ENCODE measurements at places on chromosomes 5 and 9. TPM values are rescaled to one million over a fixed set of nuclear protein-coding genes. Genes with fewer than 3 reads are reported as not detected.

DNA sequence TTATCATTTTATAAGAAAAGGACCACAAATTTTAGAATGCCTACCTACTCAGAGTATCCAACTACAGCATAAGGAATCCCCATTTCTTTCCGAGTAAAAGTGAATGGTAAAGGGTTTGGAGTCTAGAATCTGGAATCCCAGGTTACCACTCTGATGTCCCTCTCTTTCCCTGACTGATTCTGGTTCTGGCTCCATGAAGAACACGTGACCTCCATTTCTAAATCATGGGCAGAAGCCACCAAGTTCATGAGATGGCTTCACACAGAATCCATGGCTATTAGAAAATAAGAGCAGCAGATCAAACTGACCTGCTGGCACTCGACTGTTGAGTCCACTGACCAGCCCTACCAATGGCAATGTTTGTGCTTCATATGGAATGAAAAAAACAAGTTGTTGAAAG, 40.7 kb downstream of the PFDN1 start:
- no peak overlapping the region for H3K4me3 ChIP-seq
- peak overlapping the region; percentile 77 for H3K27ac ChIP-seq

DNA sequence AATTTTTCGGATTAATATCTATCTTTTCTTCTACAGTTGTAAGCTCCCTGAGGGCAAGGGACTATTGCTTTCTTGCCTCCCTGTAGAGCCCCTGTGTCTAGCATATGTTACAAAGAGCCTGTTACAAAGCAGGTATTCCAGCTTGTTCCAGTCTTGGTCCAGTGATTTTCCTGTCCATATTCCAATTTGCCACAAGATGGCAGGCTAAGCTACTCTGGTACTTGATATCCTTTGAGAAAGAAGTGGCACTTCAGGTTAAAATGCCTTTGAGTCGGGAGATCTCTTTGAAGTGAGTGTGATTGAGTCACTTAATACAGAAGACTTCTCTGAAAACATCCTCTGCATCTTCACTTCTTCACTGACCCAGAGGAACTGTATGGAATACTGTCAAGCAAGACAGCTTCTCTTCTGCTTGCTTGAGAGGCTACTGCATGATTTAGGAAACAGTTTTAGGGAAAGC, 24.5 kb downstream of the CAVIN4 start:
- peaks cover 9% of the 10 kb centered on the region for H3K4me1 ChIP-seq
- H3K36me3 ChIP-seq = no peaks in the 10 kb centered on the region
- H3K4me3 ChIP-seq = no peak overlapping the region
- H3K27me3 ChIP-seq = no peaks in the 10 kb centered on the region
- no peak overlapping the region for H3K27ac ChIP-seq
- DNase-seq = no peak

- no peaks in the 10 kb centered on the region for H3K4me1 ChIP-seq
- H3K27me3 ChIP-seq = no peaks in the 10 kb centered on the region
- DNase-seq = no peak
Observed at GRCh38 chr9:87875831-87876545, 6.7 kb upstream of the SPATA31E1 start.

DNA sequence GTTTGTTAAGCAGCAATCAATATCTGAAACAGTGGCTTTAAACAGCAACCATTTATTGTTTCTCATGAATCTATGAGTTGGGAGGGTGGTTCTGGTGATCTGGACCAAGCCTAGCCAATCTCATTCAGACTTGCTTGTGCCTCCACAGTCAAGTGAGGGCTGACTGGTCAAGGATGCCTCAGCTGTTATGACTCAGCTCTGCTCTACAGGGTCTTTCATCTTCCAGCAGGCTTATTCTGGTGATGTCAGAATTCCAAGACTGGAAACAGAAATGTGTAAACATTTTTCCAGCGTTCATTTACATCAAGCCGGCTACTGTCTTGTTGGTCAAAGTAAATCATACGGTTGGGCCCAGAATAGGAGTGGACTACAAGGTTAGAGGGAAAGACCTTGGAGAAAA, 2.5 kb upstream of the PIP5K1B start:
- peaks cover 19% of the 10 kb centered on the region for H3K4me1 ChIP-seq
- H3K27me3 ChIP-seq = no peaks in the 10 kb centered on the region
- no peak for DNase-seq
- H3K36me3 ChIP-seq = no peaks in the 10 kb centered on the region

DNA sequence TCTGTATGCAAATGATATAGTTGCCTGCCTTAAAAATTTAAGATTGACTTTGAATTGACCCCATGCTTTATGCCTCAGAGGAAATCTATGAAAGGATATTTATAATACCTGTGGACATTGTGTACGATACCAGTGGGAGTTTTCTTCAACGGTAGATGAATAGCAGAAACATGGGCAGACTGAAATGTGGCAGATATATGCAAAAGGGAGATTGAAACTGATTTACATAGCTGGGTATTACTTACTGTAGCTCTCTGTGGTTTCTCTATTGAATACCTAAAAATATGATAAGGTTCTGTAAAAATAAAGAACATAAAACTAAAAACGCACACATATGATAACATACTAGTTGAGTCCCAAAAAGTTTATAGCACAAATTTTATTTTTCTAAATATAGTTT, 345.2 kb upstream of the PCSK5 start:
- H3K27me3 ChIP-seq = no peaks in the 10 kb centered on the region
- no peaks in the 10 kb centered on the region for H3K4me1 ChIP-seq
- DNase-seq = no peak
- no peaks in the 10 kb centered on the region for H3K36me3 ChIP-seq

DNA sequence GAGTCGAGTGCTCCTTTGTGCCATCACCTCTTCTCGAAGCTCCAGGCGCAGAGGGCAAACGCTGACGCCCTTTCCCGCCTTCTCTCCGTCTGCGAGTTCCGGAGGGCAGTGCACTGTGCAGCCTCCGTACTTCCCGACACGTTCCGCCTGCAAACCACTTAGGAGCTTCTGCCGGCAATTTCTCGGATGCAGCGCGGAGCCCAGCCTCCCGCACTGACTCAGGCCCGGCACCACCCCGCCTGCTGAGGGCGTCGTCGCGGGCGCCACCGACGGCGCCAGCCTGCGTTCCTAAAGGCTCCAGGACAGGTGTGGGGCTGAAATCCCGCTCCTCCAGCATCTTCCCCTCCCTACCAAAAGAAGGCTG, 9.3 kb upstream of the TRIM36 start:
- H3K4me3 ChIP-seq = no peak overlapping the region
- no peaks in the 10 kb centered on the region for H3K36me3 ChIP-seq
- peaks cover 15% of the 10 kb centered on the region for H3K4me1 ChIP-seq
- no peak for DNase-seq

- no peaks in the 10 kb centered on the region for H3K4me1 ChIP-seq
- H3K27ac ChIP-seq = peak overlapping the region; percentile 35
- peaks cover 15% of the 10 kb centered on the region for H3K36me3 ChIP-seq
- H3K27me3 ChIP-seq = no peaks in the 10 kb centered on the region
- no peak for DNase-seq
Observed at GRCh38 chr9:36332006-36332405, 68.1 kb downstream of the RNF38 start.

DNA sequence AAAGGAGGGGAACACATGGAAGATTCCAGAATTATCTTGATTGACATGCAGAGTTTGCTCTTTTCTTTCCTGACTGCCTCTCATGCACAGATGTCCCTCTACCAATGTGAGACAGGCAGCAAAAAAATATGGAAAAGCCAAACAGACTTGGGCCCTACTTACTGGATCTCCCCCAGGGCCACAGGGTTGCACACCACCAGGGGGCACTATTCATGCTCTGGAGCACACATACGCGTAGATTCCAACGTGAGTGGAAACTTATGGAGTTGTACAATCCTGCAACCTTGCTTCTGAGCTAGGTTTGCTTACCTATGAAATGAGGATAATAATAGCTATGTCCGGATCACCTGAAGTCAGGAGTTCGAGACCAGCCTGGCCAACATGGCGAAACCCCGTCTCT, 319.5 kb downstream of the ARHGEF28 start:
- H3K27ac ChIP-seq = no peak overlapping the region
- H3K4me1 ChIP-seq = no peaks in the 10 kb centered on the region
- H3K27me3 ChIP-seq = no peaks in the 10 kb centered on the region
- H3K4me3 ChIP-seq = no peak overlapping the region
- DNase-seq = no peak

GRCh38 chr5:179421144-179421901, 76.1 kb upstream of the ADAMTS2 start:
- no peak overlapping the region for H3K27ac ChIP-seq
- H3K27me3 ChIP-seq = no peaks in the 10 kb centered on the region
- H3K4me3 ChIP-seq = no peak overlapping the region
- H3K4me1 ChIP-seq = no peaks in the 10 kb centered on the region

GRCh38 chr5:172765766-172766286, 5.2 kb downstream of the DUSP1 start:
- H3K4me3 ChIP-seq = peak overlapping the region; percentile 87
- peak overlapping the region; percentile 97 for H3K27ac ChIP-seq
- no peak for DNase-seq
- peaks cover 32% of the 10 kb centered on the region for H3K4me1 ChIP-seq
- peaks cover 37% of the 10 kb centered on the region for H3K36me3 ChIP-seq
- no peaks in the 10 kb centered on the region for H3K27me3 ChIP-seq

DNA sequence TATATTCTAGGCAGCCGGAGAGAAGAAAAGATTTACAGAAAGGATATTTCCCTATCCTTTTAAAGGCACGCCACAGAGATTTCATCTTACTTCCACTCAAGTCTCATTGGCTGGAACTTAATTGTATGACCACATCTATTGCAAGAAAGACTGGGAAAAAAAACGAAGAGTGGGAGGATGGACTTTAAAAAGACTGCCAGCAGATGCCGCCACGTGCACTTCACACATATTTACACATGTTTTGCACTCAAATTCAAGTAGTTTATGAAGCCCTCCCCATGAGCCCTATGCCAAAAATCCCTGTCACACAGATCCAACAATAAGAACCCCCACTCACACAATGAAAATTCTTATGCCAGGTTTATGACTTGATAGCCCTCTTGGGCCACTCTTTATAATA, 138.5 kb upstream of the TYRP1 start:
- no peak for DNase-seq
- no peaks in the 10 kb centered on the region for H3K4me1 ChIP-seq
- no peaks in the 10 kb centered on the region for H3K36me3 ChIP-seq
- H3K27ac ChIP-seq = no peak overlapping the region

- no peak overlapping the region for H3K27ac ChIP-seq
- peaks cover 6% of the 10 kb centered on the region for H3K4me1 ChIP-seq
- H3K4me3 ChIP-seq = no peak overlapping the region
- no peaks in the 10 kb centered on the region for H3K27me3 ChIP-seq
Observed at GRCh38 chr9:68585034-68585761, 44.5 kb upstream of the TMEM252 start.

DNA sequence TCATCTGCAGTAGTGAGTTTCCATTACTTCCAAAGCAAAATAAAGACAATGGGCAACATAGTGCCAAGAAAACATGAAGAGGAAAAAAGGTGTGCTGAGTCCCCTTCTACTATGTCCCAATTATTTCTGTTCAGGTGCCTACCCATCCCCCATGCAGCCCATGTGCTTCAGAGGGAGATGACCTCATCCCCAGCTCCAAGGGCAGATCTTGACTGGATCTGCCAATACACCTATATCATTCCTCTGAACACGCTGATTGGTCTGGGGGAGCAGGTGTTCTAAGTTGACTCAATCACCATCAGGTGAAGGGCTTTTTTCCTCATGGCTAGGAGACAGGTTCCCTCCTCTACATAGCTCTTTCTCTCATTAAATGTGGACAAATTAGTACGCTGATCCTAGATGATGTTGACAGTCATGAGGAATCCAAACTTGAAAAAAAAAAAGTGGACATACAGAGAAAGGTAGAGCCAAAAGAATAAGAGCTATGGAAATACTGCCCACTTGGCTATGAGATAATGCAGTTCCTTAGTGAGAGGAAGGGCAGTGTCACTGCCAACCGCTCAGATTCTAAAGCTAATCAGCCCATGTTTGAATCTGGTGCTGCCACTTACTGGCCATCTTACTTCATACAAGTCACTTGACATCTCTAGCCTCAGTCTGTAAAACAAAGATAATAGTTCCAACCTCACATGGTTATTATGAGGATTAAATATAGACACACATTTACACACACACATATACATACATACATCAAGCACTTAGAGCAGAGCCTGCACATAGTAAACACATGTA, 23.1 kb downstream of the PRELID2 start:
- no peak overlapping the region for H3K4me3 ChIP-seq
- H3K4me1 ChIP-seq = no peaks in the 10 kb centered on the region
- peak; percentile 60 for DNase-seq
- peaks cover 6% of the 10 kb centered on the region for H3K36me3 ChIP-seq

DNA sequence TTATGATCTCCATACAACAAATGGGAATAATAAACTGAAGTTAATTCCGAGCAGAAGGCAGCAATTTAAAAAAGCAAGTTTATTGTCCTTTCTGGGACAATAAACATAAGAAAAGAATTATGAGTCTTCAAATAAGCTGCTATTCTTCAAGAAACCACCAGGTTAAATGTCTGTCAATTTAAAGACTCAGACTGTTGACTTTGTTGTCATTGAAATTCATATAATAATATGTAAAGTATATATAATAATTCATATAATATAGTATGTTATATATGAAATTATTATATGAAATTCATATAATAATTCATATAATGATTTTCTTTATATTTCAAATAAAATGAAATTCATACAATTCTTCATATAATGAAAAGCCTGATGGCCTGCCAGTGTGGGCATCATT, 497.5 kb upstream of the RGMB start:
- H3K4me1 ChIP-seq = no peaks in the 10 kb centered on the region
- H3K4me3 ChIP-seq = no peak overlapping the region
- DNase-seq = no peak
- H3K36me3 ChIP-seq = no peaks in the 10 kb centered on the region
- no peaks in the 10 kb centered on the region for H3K27me3 ChIP-seq

GRCh38 chr5:154200221-154200620, 9.7 kb downstream of the GALNT10 start:
- no peak for DNase-seq
- H3K4me1 ChIP-seq = peaks cover 28% of the 10 kb centered on the region
- H3K27me3 ChIP-seq = no peaks in the 10 kb centered on the region
- H3K36me3 ChIP-seq = no peaks in the 10 kb centered on the region
- H3K27ac ChIP-seq = no peak overlapping the region
- no peak overlapping the region for H3K4me3 ChIP-seq

- H3K27me3 ChIP-seq = no peaks in the 10 kb centered on the region
- no peak for DNase-seq
- peak within 1 kb of the TSS; percentile 77 for H3K27ac ChIP-seq
- H3K36me3 ChIP-seq = no peaks in the 10 kb centered on the region
- peak within 1 kb of the TSS; percentile 70 for H3K4me3 ChIP-seq
Observed at GRCh38 chr9:137222190-137223077, at the start of gene RNF208. Gene RNF208, minus strand, starts transcription at chr9:137222240. Its CDS starts 1,028 bp downstream, at chr9:137221212.

- no peaks in the 10 kb centered on the region for H3K27me3 ChIP-seq
- no peak for DNase-seq
- H3K27ac ChIP-seq = peak overlapping the region; percentile 78
- H3K4me3 ChIP-seq = peak overlapping the region; percentile 90
- H3K4me1 ChIP-seq = peaks cover 21% of the 10 kb centered on the region
Observed at GRCh38 chr9:131530546-131530919, 530 bp downstream of the UCK1 start.

ATP10B gene
- total RNA-seq = not detected

LCN2 gene
- total RNA-seq = not detected

DND1 gene
- not detected for total RNA-seq

SAXO1 gene
- not detected for total RNA-seq

GGTA1 gene
- total RNA-seq = 15.2 TPM

CDX1 gene
- total RNA-seq = not detected

PTGDS gene
- 1,799 TPM for total RNA-seq

IRGM gene
- total RNA-seq = not detected

DDX4 gene
- not detected for total RNA-seq

UQCRQ gene
- 276 TPM for total RNA-seq

Data from right atrium auricular region (tissue), 2 donors.